ENCODE measurements at places on chromosomes 13 and 19. TPM values are rescaled to one million over a fixed set of nuclear protein-coding genes. Genes with fewer than 3 reads are reported as not detected.

OR10H1 gene
- total RNA-seq, result not detected

MAB21L1 gene
- 0.05 TPM for total RNA-seq

CYP2F1 gene
- not detected for total RNA-seq

CAMSAP3 gene
- total RNA-seq, result not detected

ZC3H4 gene
- total RNA-seq, result 7.1 TPM

C19orf38 gene
- 0.30 TPM for total RNA-seq

MYH14 gene
- total RNA-seq, result not detected

BRSK1 gene
- 6.5 TPM for total RNA-seq

PBX4 gene
- total RNA-seq, result 0.55 TPM

DMKN gene
- total RNA-seq, result 0.23 TPM

CFAP97D2 gene
- not detected for total RNA-seq

URAD gene
- not detected for total RNA-seq

SLC6A16 gene
- total RNA-seq, result 0.14 TPM

RANBP3 gene
- total RNA-seq, result 45.3 TPM

PRTN3 gene
- total RNA-seq, result not detected

LRRC63 gene
- total RNA-seq, result under 0.01 TPM

CRLF1 gene
- 3.0 TPM for total RNA-seq

GFY gene
- not detected for total RNA-seq

PSG6 gene
- total RNA-seq, result not detected

KLK4 gene
- total RNA-seq, result not detected

SHISA2 gene
- total RNA-seq, result 0.09 TPM

PSPN gene
- total RNA-seq, result 1.4 TPM

NALCN gene
- 27.0 TPM for total RNA-seq

TTYH1 gene
- not detected for total RNA-seq

ZNF610 gene
- 3.3 TPM for total RNA-seq

CLIP3 gene
- 22.8 TPM for total RNA-seq

RDH8 gene
- not detected for total RNA-seq

TBC1D4 gene
- total RNA-seq, result 9.2 TPM

LGALS14 gene
- not detected for total RNA-seq

CYSLTR2 gene
- total RNA-seq, result 0.30 TPM

PRSS57 gene
- not detected for total RNA-seq

TMEM59L gene
- total RNA-seq, result 1.3 TPM

MEX3D gene
- 33.6 TPM for total RNA-seq

SERTM1 gene
- total RNA-seq, result 0.05 TPM

C3 gene
- 3.1 TPM for total RNA-seq

CLDND2 gene
- total RNA-seq, result not detected

SYCN gene
- not detected for total RNA-seq

COMMD6 gene
- total RNA-seq, result 60.3 TPM

DPF1 gene
- total RNA-seq, result 2.4 TPM

CGB5 gene
- not detected for total RNA-seq

CACNG7 gene
- 4.2 TPM for total RNA-seq

AP1M2 gene
- total RNA-seq, result not detected

NUDT19 gene
- 4.5 TPM for total RNA-seq

KCNJ14 gene
- 0.59 TPM for total RNA-seq

HIF3A gene
- 2.4 TPM for total RNA-seq

C19orf18 gene
- not detected for total RNA-seq

ANGPTL4 gene
- total RNA-seq, result 8.6 TPM

GPR4 gene
- not detected for total RNA-seq

GRIN2D gene
- total RNA-seq, result 1.5 TPM

CERS1 gene
- 2.7 TPM for total RNA-seq

HPN gene
- not detected for total RNA-seq

NLRP11 gene
- not detected for total RNA-seq

PRODH2 gene
- total RNA-seq, result not detected

BRCA2 gene
- 2.4 TPM for total RNA-seq

CEACAM19 gene
- 0.30 TPM for total RNA-seq
